ENCODE measurements at places on chromosomes 12 and 14.

DNA sequence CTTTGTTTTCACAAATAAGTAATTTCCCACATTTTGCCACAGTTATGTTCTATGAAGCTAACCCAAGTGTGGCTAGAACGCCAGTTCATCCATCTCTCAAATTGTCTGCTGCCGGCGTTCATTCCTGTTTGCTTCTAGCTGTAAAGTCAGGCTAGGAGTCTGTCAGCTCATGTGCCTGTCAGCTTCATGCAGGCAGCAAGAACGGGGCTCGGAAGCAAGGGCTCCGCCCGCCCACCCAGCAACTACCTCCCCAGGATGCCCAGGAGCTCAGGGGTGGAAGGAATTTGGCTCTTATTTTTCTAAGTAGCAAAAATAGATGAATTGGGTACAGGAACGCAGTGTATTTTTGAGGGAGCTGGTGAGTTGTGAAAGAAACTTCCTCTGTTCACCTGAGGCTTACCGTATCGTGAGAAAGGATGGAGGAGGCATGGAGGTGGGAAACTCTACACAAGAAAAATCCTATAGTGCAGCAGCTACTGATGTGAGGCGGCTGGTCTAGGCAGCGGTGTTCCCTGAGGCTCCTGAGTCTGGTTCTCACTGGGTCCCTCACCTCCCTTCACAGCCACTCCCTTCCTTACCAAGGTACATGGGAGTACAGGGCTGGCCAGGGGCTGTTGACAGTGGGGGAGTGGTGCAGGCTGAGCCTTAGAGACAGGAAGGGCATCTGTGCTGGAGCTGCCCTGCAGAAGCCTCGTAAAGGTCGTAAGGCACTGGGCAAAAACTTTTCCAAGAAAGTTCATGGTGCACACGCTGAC lies 54.5 kb upstream of the AMN start:
- no peak for DNase-seq

DNA sequence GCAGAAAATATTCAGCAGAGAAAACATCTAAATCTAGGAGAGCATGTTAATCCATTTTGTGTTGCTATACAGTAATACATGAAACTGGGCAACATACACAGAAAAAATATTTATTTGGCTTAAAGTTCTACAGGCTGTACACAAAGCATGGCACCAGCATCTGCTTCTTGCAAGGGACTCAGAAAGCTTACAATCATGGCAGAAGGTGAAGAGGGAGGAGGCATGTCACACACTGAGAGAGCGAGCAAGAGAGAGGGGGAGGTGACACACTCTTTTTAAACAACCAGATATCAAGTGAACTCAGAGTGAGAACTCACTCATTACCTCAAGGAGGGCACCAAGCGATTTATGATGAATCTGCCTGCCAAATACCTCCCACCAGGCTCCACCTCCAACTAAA lies 94.2 kb upstream of the CNOT2 start:
- no peak for DNase-seq

GRCh38 chr12:76503957-76504356 lies 55.6 kb downstream of the OSBPL8 start:
- no peak for DNase-seq

GRCh38 chr14:55074662-55075061 lies 23.2 kb downstream of the MAPK1IP1L start:
- DNase-seq = no peak

DNA sequence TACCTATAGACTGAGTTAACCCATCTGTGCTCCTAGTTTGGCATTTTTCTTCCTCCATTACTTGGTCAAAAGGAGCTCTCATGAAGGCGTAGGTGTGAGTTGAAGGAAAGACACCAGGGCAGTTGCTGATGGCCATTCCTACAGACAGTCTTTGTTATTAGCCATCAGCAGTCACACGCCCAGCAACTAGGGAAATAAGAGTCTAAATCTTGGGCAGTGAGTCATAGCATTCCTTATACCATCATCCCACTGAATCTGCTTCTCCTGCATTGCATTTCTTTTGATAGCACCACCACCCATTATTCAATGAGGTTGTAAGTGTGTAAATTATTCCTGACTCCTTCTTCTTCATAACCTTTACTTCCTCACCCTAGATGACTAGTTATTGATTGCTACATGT lies 150.9 kb upstream of the IGF1 start:
- DNase-seq = no peak

DNA sequence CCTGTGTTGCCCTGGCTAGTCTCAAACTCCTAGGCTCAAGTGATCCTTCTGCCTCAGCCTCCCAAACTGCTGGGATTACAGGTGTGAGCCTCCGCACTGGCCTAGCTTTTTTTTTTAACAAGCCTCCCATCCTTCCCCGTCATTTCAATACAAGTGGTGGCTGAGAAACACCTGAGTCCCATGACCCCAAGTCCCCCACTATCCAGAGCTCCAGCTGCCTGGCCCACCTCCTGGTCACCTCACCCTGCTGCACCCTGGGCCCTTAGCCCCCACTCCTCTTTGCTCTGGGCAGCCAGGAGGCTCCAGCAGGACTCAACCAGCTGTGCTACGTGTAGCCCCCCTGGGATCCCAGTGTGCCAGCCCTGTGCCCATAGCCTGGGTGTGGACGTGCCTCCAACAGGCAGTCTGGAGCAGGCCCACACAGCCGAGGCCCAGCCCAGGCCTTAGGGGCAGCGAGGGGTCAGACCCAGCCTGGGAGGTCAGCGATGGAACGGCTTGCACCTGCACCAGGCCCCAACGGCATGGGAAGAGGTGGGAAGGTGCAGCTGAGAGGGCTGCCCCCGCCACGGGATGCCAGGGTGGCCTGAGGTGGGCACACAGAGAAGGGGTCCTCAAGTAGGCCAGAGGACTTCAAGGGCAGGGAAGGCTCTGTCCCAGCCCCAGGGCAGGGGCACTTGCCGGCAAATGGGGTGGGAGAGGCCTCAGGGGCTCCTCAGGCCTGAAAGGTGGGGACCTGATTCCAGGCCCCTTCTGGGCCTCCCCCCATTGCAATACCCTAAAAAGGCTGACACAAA lies 6.5 kb downstream of the AHNAK2 start:
- no peak for DNase-seq

DNA sequence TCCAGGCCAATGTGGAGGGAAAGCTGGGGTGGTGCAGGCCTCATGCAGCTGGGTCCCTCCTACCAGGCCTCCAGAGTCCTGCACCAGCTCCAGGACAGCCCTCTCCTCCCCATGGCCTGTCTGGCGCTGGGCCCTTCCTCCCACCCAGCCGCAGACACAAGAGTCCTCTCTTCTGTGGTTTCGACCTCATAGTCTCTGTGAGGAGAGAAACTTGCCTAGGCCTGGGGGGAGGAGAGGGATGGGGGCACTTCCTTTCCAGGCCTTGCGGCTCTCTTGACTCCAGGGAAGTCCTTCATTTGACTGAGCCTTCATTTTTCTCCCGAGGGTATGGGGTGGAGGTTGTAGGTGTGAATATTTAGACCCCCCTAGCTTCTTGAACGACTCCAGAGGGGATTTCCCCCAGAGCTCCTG lies 2.3 kb downstream of the MMP14 start:
- no peak for DNase-seq

- no peak for DNase-seq
Measured at GRCh38 chr14:94373708-94374107, 14.7 kb downstream of the SERPINA1 start.

GRCh38 chr12:78028426-78028825 lies 197.7 kb downstream of the NAV3 start:
- DNase-seq = no peak

DNA sequence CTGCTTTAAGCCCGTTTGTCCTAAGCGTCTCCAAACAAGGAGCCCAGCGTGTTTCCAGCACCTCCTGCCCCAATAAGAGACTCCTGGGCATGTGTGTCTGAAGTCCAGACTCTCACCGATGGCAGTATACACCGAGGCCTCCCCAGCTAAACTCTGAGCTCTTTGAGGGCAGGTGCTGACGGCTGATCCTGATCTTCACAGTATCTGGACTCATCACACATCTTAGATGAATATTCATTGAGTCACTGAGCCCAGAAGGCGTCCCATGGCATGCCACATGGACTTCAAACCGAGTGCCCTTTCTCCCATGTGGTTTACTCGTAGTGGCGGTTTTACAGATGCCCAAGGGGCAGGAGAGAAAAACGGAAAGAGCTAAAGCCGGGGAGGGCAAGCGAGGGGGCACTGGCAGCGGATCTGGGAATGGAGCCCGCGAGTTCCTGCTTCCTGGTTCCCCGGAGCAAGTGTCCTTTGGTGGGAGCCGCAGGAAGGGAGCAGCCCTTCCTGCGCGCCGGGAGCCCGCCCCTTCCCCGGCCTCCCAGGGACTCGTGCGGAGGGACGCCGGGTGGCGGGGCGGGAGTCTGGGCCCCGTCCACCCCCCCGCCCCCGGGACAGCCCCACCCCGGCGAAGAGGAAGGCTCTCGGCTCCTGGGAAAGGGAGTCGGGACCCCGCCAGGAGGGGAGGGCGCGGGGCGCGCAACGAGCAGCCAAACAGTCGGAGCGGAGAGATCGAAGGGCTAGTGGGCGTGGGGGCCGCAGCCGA lies 585 bp upstream of the TEAD4 start:
- DNase-seq = no peak

- no peak for DNase-seq
Measured at GRCh38 chr12:62003226-62003625, 257.0 kb upstream of the USP15 start.

- DNase-seq = no peak
Measured at GRCh38 chr14:103730490-103731035, 15.0 kb downstream of the ZFYVE21 start.

DNA sequence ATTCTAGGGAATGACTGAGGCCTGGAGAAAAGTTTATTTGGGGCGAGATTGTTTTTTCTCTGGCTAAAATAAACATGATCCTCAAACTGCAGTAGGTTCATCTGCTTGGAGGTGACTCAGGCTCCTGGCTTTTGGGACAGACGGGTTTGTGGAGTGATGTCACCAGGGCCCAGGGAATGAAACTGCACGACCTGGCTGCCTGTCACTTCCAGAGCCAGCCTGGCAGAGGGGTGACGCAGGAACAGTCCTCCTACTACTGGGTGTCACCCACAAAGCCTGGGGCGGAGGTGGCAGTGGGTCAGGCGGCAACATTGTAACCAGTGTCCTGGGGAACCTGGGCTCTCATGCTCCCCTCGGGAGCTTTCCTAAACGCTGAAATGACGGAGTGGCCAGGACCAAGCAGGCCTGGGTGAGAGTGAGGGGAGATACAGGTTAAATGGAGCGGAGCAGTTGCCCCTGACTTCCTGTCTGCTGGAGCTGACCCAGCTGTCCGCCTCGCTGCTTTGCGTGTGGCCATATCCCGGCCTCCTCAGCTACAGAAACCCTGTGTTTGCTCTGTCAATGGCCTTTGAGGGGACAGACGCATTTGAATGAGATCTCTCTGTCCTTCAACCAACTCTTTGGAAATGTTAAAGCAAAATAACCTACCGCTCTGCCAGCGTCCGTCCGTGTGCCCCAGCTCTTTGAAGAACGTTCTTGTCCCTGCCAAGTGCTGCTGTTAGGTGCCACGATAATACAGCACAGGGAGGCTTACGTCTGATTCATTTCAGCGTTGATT lies 6.5 kb downstream of the HIP1R start:
- DNase-seq = no peak

DNA sequence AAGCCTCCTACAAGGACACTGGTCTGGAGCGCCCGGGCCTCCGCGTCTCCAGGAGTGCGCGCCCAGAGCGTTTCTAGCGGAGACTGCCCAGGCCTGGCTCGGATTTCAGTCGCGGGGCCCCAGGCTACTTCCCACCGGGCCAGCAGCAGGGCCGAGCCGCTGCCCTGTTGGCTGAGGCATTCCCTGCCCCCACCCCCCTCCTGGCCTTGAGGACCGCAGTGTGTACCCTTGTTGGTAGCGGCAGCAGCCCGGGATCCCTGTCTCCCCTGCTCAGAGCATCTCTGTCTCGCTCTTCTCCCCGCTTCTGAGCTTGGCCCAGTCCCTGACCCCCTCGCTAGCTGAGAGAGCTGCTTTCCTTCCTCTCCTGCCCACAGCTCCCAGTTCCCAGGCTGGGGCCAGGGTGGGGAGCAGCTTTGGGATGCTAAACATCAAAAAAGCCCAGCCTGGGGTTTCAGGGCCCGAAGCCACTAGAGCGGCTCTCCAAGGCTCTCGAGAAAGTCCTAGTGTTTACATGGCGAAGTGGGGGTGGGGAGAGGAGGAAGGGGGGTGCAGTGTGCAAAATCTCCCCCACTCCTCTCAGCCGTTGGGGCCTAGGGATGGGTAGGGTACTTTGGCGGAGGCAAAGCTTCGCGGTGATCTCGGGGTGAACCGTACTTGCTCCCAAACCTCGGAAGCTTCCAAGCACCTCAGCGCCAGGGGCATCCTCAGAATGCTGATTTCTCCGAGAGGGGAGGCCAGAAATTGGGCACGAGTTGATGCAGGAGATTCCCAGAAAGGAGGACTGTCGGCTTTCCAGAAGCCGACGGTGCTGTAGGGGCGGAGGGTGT lies 6.4 kb downstream of the NKX2-1 start:
- no peak for DNase-seq

DNA sequence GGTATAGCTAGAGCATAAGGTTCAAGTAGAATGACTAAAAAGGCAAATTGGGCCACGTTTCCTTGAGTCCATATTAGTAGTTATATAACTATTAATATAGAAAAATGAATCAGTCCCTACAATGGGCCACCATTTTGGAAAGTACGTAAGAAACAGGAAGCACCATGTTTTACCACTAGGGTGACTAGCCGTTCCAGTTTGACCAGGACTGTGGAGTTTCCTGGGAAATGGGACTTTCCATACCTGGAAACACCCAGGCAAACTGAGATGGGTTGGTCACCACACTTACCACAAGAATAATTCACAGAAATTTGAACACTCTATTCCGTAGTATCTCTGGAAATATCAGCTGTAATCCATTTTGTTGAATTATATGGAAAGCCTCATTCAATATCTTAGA lies 2.1 kb upstream of the MAGOHB start:
- DNase-seq = no peak

GRCh38 chr12:75479963-75480461 lies 543 bp upstream of the GLIPR1 start:
- no peak for DNase-seq

GRCh38 chr12:107167756-107168155 lies 74.4 kb upstream of the CRY1 start:
- DNase-seq = no peak

- no peak for DNase-seq
Measured at GRCh38 chr14:25349269-25349668, 299.3 kb upstream of the STXBP6 start.

DNA sequence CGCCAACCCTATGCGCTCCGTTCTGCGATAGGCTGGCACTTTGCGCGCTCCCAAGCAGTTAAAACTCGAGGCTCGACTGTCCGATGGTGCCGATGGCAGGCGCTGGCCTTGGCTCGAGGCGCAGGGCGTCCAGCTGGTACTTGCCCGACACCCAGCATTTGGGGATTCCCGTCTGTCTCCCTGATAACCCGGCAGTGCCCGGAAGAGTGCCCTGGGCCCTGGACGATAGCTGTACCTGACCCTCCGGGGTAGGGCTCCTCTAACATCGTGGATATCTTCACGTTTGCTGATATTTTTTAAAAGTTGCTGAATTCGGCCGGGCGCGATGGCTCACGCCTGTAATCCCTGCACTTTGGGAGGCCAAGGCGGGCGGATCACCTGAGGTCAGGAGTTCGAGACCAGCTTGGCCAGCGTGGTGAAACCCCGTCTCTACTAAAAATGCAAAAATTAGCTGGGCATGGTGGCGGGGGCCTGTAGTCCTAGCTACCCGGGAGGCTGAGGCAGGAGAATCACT lies 908 bp upstream of the WIF1 start:
- no peak for DNase-seq

GRCh38 chr12:90305379-90305778 lies 596.7 kb upstream of the ATP2B1 start:
- no peak for DNase-seq
